ENCODE measurements at places on chromosomes 6 and 20.

GRCh38 chr6:122143813-122144601 is 255.4 kb upstream of the HSF2 start:
- H3K4me3 ChIP-seq: no peak overlapping the region
- H3K36me3 ChIP-seq: no peaks in the 10 kb centered on the region
- H3K27ac ChIP-seq: no peak overlapping the region

DNA sequence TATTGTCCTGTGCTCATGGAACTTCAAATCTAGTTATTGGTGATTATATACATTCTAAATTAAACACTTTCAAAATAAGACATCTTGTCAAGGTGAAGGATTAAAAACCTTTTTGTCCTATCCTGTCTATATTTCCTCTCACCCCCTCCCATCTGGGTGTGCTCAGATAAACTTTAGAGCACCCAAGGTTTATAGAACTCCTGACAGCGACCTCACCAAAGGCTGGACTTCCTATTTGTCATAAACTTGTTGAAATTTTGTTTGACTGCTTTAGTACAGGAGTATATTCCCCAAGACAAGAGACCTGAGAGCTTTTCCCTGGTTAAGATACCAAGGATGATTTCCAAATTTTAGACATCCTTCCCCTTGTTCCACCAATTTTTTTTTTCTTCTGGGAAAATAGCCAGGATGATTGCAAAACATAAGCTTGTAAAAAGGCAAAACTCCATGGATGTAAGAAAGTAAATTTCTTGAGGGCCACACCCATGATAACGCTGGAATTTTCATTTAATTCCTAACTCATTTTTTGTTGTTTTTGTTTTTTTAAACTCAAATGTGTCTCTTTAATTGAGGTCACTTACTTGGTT is 33.0 kb downstream of the CARMIL1 start:
- H3K27me3 ChIP-seq: no peaks in the 10 kb centered on the region
- no peaks in the 10 kb centered on the region for H3K36me3 ChIP-seq
- no peaks in the 10 kb centered on the region for H3K4me1 ChIP-seq
- DNase-seq: no peak
- no peak overlapping the region for H3K27ac ChIP-seq
- H3K4me3 ChIP-seq: no peak overlapping the region

DNA sequence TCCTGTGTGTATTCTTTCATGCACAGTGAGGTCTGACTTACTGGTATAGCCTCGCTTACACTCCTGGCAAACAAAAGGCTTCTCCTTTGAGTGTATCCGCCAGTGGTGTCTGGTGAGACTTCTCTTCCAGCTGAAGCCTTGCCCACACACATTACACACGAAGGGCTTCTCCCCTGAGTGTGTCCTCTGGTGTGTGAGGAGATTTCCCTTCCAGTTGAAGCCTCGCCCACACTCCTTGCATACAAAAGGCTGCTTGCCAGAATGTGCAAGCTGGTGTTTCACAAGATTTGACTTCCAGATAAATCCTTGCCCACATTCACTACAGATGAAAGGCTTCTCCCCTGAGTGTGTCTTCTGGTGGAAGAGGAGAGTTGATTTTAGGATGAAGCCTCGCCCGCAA is 21.5 kb downstream of the ZNF337 start:
- DNase-seq: no peak
- H3K4me1 ChIP-seq: peaks cover 6% of the 10 kb centered on the region
- H3K27me3 ChIP-seq: no peaks in the 10 kb centered on the region
- H3K27ac ChIP-seq: no peak overlapping the region

DNA sequence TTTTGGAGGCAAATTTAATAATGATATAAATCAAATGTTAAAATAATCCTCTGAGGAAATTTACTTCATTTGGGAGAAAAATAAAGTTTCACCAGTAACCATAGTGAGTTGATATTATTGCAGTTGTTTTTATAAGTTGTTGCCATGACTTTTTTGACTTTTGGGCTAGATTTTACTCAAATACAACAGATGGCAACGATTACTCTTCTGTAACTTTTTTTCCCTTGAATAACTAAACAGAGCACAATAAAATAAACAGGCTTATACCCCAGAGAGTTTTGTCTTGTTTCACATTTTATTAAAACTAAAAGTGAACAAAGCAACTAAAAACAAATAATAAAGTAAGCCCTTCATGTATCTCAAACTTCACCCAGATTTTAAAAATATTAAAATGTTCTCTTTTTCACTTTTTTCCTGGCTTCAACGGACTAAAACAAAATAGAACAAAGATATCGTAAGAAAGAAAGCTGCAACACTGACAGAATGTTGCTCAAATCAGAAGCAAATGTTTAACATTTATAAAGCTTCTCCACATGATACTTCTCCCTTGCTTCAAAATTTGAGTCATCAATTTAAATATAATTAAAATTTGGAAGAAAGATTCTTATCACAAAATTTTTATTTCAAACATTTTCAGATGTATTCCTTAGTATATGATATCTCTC is 42.5 kb upstream of the BMP5 start:
- H3K4me3 ChIP-seq: no peak overlapping the region
- H3K4me1 ChIP-seq: no peaks in the 10 kb centered on the region
- H3K27ac ChIP-seq: no peak overlapping the region
- H3K36me3 ChIP-seq: no peaks in the 10 kb centered on the region
- DNase-seq: no peak

- DNase-seq: no peak
- no peaks in the 10 kb centered on the region for H3K36me3 ChIP-seq
- no peak overlapping the region for H3K4me3 ChIP-seq
- H3K27ac ChIP-seq: no peak overlapping the region
Observed at GRCh38 chr6:163814494-163815364, 400.2 kb downstream of the QKI start.

GRCh38 chr6:57104336-57104735 is 14.3 kb downstream of the ZNF451 start:
- H3K4me3 ChIP-seq: no peak overlapping the region
- H3K36me3 ChIP-seq: peaks cover 66% of the 10 kb centered on the region
- DNase-seq: no peak
- H3K4me1 ChIP-seq: peaks cover 12% of the 10 kb centered on the region
- H3K27me3 ChIP-seq: no peaks in the 10 kb centered on the region

- H3K4me1 ChIP-seq: no peaks in the 10 kb centered on the region
- no peak for DNase-seq
- no peak overlapping the region for H3K27ac ChIP-seq
- H3K36me3 ChIP-seq: no peaks in the 10 kb centered on the region
- H3K4me3 ChIP-seq: no peak overlapping the region
- H3K27me3 ChIP-seq: no peaks in the 10 kb centered on the region
Observed at GRCh38 chr6:36570264-36570663, 23.0 kb upstream of the STK38 start.

Measured in T-helper 2 cell treated with Interferon-gamma antibody and Interleukin-4, amounts not matched to agents 5 μg/mL and 100 μg/mL, for 36 hours (primary cell).